RWPE2 (cell line): ENCODE measurements at places on chromosomes 6 and 20.

DNA sequence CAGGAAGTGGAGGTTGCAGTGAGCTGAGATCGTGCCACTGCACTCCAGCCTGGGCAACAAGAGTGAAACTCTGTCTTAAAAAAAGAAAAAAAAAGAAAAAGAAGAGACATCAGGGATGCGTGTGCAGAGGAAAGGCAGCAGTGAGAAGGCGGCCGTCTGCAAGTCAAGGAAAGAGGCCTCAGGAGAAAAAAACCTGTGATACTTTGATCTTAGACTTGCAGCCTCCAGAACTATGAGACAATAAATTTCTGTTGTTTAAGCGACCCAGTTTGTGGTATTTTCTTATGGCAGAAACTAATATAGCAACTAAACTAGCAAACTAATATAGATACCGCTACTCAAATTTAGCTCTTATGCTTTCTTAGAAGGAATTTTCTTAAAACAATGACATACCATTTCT is 36.1 kb downstream of the FGD2 start:
- H3K4me1 ChIP-seq, result peaks cover 4% of the 10 kb centered on the region
- H3K4me3 ChIP-seq, result no peak overlapping the region
- no peaks in the 10 kb centered on the region for H3K36me3 ChIP-seq
- no peaks in the 10 kb centered on the region for H3K27me3 ChIP-seq
- no peak overlapping the region for H3K27ac ChIP-seq
- DNase-seq, result no peak

- H3K36me3 ChIP-seq, result no peaks in the 10 kb centered on the region
- no peak overlapping the region for H3K27ac ChIP-seq
- H3K27me3 ChIP-seq, result peaks cover 2% of the 10 kb centered on the region
- no peak overlapping the region for H3K4me3 ChIP-seq
- no peaks in the 10 kb centered on the region for H3K4me1 ChIP-seq
- DNase-seq, result no peak
Observed at GRCh38 chr6:132872923-132873322, 58.6 kb downstream of the RPS12 start.

DNA sequence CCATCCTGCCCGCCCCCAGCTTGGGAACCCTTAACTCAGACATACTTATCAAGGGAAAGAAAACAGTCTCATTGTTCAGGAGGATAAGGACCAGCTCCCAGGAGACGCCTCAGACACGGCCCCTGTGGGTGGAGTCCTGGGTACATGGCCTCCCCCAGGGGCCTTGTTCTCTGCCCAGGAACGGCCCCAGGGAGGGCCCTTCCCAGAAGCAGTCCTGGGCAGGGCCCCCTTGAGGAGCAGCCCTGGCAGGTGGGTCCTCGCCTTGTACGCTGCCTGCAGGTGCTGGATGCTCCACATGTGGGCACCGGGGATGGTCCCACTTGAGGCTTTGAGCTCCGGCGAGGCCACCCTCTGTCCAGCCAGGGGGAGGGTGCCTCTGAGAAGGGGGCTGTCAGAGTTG is 4.5 kb upstream of the GATA5 start:
- no peaks in the 10 kb centered on the region for H3K36me3 ChIP-seq
- DNase-seq, result no peak
- no peaks in the 10 kb centered on the region for H3K4me1 ChIP-seq
- H3K27ac ChIP-seq, result no peak overlapping the region
- no peak overlapping the region for H3K4me3 ChIP-seq
- peaks cover 73% of the 10 kb centered on the region for H3K27me3 ChIP-seq

GRCh38 chr20:41131594-41132387 is 5.6 kb upstream of the PLCG1 start:
- DNase-seq, result peak; percentile 63
- peak overlapping the region; percentile 1 for H3K27ac ChIP-seq
- H3K36me3 ChIP-seq, result peaks cover 17% of the 10 kb centered on the region
- H3K4me1 ChIP-seq, result peaks cover 9% of the 10 kb centered on the region
- H3K27me3 ChIP-seq, result no peaks in the 10 kb centered on the region
- no peak overlapping the region for H3K4me3 ChIP-seq

GRCh38 chr6:108806171-108806570 is 42.1 kb upstream of the ARMC2 start:
- H3K27ac ChIP-seq, result no peak overlapping the region
- H3K4me3 ChIP-seq, result no peak overlapping the region
- H3K27me3 ChIP-seq, result no peaks in the 10 kb centered on the region
- no peak for DNase-seq
- no peaks in the 10 kb centered on the region for H3K36me3 ChIP-seq

GRCh38 chr20:33869283-33869682 is 58.1 kb downstream of the CHMP4B start:
- no peaks in the 10 kb centered on the region for H3K36me3 ChIP-seq
- H3K27me3 ChIP-seq, result peaks cover 4% of the 10 kb centered on the region
- no peak overlapping the region for H3K4me3 ChIP-seq
- DNase-seq, result no peak

- no peak overlapping the region for H3K27ac ChIP-seq
- H3K36me3 ChIP-seq, result peaks cover 5% of the 10 kb centered on the region
- DNase-seq, result peak; percentile 60
- no peaks in the 10 kb centered on the region for H3K4me1 ChIP-seq
- H3K27me3 ChIP-seq, result no peaks in the 10 kb centered on the region
Observed at GRCh38 chr20:57383447-57384347, 7.5 kb upstream of the RBM38 start.

DNA sequence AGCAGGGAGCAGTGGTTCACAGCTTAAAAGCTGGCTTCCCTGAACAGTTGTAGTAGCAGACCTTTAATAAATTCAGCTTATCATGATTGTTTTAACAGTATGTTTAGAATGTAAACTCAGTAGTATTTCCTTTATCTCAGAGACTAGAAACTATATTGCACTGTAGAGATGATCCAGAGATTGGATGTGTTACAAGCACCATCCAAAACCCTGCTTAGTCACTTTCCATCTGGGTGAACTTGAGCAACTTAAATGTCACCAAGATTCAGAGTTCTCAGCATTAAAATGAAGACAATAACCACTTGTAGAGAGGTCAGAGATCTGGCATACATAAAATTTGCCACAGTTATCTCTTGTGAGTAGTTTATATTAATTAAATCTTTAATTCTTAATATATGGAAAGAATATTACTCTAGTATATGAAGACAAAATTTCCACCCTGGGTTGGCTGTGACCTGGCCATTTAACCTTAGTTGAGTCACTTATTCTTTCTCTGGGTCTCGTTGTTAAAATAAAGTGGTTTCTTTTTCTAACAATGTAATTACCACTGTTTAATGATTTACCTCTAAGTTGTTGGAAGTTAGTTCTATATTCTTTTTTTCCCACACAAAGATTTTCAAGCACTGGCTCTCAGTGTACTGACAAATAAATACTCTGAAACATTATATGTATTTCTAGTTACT is 239.2 kb upstream of the FKBP1C start:
- H3K27ac ChIP-seq, result no peak overlapping the region
- H3K27me3 ChIP-seq, result peaks cover 6% of the 10 kb centered on the region
- no peaks in the 10 kb centered on the region for H3K36me3 ChIP-seq
- no peaks in the 10 kb centered on the region for H3K4me1 ChIP-seq
- H3K4me3 ChIP-seq, result no peak overlapping the region

- peaks cover 8% of the 10 kb centered on the region for H3K27me3 ChIP-seq
- H3K36me3 ChIP-seq, result no peaks in the 10 kb centered on the region
- DNase-seq, result no peak
- H3K4me3 ChIP-seq, result no peak overlapping the region
Observed at GRCh38 chr6:68572525-68572924, 62.6 kb upstream of the ADGRB3 start.

- no peaks in the 10 kb centered on the region for H3K4me1 ChIP-seq
- no peak for DNase-seq
- H3K27me3 ChIP-seq, result no peaks in the 10 kb centered on the region
- H3K27ac ChIP-seq, result no peak overlapping the region
- H3K36me3 ChIP-seq, result no peaks in the 10 kb centered on the region
- H3K4me3 ChIP-seq, result no peak overlapping the region
Observed at GRCh38 chr20:3874194-3874844, 14.9 kb upstream of the PANK2 start.

GRCh38 chr6:7846966-7847818 is 63.4 kb downstream of the TXNDC5 start:
- H3K27ac ChIP-seq, result no peak overlapping the region
- H3K4me1 ChIP-seq, result no peaks in the 10 kb centered on the region
- no peak overlapping the region for H3K4me3 ChIP-seq

DNA sequence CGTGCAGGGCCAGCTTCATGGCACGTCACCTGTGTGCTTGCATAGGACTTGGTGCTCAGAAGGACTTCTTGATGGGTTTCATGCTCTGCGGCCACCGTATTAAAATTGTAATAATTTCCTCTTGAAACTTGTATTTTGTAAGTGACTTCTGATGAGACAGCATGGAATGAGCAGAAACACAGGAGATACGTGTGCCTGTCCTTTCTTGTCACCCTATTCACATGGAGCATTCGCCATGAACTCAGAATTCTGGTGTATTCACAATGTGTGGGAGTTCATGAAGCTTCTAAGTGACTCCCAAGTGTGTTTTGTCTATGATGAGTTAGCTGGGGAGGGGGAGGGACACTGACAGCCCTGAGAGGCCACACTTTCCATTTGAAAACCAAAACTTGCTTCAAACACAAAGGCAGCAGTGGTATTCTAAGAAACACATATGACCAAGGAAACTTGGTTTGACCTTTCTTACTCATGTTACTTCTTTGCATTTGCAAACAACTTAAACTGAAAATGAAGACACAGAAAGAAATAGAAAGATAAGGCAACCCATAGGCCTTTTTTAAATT is 92.1 kb upstream of the NEDD9 start:
- H3K4me3 ChIP-seq, result no peak overlapping the region
- no peak overlapping the region for H3K27ac ChIP-seq
- peaks cover 6% of the 10 kb centered on the region for H3K4me1 ChIP-seq
- no peaks in the 10 kb centered on the region for H3K36me3 ChIP-seq
- DNase-seq, result no peak

GRCh38 chr20:56391037-56391436 is 978 bp downstream of the AURKA start:
- H3K27ac ChIP-seq, result peak overlapping the region; percentile 87
- no peak for DNase-seq
- H3K36me3 ChIP-seq, result peaks cover 73% of the 10 kb centered on the region
- peak overlapping the region; percentile 69 for H3K4me3 ChIP-seq

GRCh38 chr6:4808396-4808795 is 32.2 kb downstream of the CDYL start:
- no peak for DNase-seq
- H3K36me3 ChIP-seq, result no peaks in the 10 kb centered on the region
- peaks cover 19% of the 10 kb centered on the region for H3K4me1 ChIP-seq
- H3K27ac ChIP-seq, result no peak overlapping the region
- H3K27me3 ChIP-seq, result no peaks in the 10 kb centered on the region

DNA sequence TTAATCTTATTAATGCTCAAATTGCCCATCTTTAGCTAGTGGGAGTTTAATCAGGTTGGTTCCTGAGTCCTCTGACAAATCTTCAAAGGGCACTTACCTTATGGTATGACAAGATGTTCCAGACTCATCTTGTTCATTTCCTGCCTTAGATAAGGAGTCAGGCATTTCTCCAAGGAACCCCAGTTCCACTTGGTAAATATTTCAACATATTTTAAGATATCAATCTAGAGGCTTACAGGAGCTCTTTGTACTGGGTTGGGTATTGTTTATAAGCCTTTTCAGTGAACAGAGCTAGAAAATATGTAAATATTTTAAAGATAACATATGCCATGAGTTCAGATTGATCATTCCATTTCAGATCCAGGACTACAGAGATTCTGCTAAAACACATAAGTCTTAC is 159.8 kb downstream of the RCAN2 start:
- no peak for DNase-seq
- no peak overlapping the region for H3K4me3 ChIP-seq
- no peaks in the 10 kb centered on the region for H3K27me3 ChIP-seq
- H3K4me1 ChIP-seq, result peaks cover 3% of the 10 kb centered on the region
- H3K27ac ChIP-seq, result no peak overlapping the region
- H3K36me3 ChIP-seq, result no peaks in the 10 kb centered on the region

GRCh38 chr20:12061466-12061865 is 143.8 kb downstream of the BTBD3 start:
- H3K4me1 ChIP-seq, result no peaks in the 10 kb centered on the region
- no peaks in the 10 kb centered on the region for H3K36me3 ChIP-seq
- no peak for DNase-seq

DNA sequence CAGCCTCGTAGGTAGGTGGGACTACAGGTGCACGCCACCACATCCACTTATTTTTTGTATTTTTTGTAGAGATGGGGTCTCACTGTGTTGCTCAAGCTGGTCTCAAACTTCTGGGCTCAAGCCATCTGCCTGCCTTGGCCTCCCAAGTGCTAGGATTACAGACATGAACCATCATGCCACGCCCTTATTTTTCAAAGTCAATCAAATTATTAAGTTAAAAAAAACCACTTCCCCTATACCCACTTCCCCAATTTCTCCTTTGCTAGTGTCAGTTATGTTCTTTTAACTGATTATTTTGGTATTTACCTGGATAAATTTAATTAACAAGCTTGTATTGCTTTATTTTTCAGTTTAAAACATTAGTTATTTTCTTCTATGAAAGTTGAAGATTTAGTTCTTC is 49.6 kb downstream of the RIOK1 start:
- no peak overlapping the region for H3K4me3 ChIP-seq
- no peak overlapping the region for H3K27ac ChIP-seq
- no peaks in the 10 kb centered on the region for H3K27me3 ChIP-seq
- DNase-seq, result no peak
- H3K36me3 ChIP-seq, result no peaks in the 10 kb centered on the region

- H3K4me3 ChIP-seq, result no peak overlapping the region
- H3K27ac ChIP-seq, result no peak overlapping the region
- no peaks in the 10 kb centered on the region for H3K36me3 ChIP-seq
Observed at GRCh38 chr6:144931172-144932035, 646.3 kb downstream of the UTRN start.

GRCh38 chr6:51479296-51479695 is 608.1 kb downstream of the PKHD1 start:
- DNase-seq, result no peak
- no peaks in the 10 kb centered on the region for H3K36me3 ChIP-seq
- H3K4me3 ChIP-seq, result no peak overlapping the region

GRCh38 chr20:54485631-54486030 is 10.2 kb downstream of the DOK5 start:
- no peaks in the 10 kb centered on the region for H3K36me3 ChIP-seq
- H3K4me1 ChIP-seq, result no peaks in the 10 kb centered on the region

DNA sequence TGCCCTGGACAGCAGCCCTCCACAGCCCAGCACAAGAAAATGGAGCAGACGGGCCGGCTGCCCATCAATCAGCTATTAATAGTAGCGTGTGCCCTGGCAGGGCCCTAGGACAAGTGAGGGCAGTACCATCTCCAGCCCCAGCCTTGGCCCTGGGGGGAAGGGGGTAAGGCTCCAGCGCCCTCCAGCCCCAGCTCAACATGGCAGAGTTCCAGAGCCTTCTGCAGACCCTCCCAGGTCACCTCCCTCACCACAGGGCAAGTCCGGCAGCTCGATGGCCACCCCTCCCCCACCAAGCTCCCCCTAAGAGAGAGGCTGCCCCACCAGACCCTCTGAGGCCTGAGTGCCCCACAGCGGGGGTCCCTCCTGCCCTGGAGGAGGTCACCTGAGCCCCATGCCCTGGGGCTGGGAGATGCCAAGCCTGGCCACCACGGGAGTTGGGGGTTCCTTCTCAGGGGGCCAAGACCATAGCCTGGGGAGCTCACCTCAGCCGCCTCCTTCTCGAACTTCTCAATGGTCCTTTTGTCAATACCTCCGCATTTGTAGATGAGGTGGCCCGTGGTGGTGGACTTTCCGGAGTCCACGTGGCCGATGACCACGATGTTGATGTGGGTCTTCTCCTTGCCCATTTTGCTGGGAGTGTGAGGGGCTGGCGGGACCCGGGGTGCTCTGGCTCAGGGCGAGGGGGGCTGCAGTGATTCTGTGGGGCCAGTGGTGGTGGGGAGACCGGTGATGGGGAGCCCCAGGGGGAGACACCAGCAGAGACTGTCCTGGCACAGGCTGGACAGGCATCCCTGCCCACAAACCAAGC is 1.5 kb downstream of the EEF1A2 start:
- H3K4me1 ChIP-seq, result no peaks in the 10 kb centered on the region
- H3K36me3 ChIP-seq, result no peaks in the 10 kb centered on the region
- H3K4me3 ChIP-seq, result no peak overlapping the region
- peaks cover 23% of the 10 kb centered on the region for H3K27me3 ChIP-seq
